ENCODE measurements at places on chromosomes 5 and 9.

DNA sequence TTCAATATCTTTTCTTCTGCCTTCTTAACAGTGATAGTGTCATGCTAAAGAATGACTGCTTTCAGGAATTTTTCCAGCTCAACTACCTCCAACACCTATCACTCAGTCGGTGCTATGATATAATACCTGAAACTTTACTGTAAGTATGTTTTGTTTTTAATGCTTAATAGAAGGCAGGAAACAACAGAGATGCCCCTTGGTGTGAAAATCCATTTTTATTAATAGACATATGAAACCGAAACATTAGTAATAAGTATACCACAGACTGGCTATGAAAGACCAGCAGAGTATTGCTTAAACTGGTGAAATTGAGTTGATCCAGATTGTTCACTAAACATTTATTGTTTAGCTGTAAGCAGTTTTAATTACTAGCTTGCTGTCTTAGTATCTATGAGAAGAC is 25.2 kb downstream of the SKP2 start:
- no peak for DNase-seq

GRCh38 chr9:8871796-8872445 is 1072.3 kb upstream of the DMAC1 start:
- no peak for DNase-seq

GRCh38 chr5:40346901-40347300 is 332.8 kb upstream of the PTGER4 start:
- DNase-seq: peak; percentile 83

DNA sequence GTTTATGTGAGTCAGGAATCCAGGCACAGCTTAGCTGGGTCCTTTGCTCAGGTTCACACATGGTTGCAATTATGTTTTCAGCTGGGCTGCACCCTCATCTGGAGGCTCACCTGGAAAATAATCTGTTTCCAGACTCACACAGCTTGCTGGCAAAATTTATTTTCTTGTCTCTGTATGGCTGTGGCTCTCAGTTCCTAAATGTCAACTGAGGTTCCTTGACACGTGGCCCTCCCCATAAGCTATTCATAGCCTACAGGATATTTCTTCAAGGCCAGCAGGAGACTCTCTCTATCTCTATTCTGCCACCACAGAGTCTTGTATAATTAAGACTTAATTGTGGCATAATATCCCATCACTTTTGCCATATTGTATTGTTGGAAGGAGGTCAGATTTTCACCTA is 732.0 kb downstream of the CDH18 start:
- peak; percentile 4 for DNase-seq

DNA sequence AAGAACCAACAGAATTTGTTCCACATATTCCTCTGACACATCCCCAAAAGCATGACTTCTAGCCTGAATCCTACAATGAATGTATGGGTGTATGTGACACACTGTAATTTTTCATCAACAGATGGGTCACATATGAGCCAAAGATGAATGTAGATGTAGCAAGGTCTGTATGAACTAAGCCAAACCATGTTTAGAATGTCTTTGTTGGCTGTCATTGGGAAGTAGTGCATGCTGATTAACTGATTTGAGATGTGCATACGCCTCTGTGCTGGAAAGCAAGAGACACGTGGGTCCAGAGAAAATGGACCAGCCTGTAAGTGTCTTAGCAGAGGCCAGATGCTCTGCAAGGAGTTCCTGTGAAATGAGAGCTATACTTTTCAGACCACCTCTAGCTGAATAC is 222.0 kb downstream of the COMMD10 start:
- no peak for DNase-seq

- DNase-seq: peak; percentile 23
These were observed 42.6 kb downstream of the NPR3 start for GRCh38 chr5:32753765-32754164.

- no peak for DNase-seq
These were observed 39.7 kb downstream of the DNAJB5 start for GRCh38 chr9:35029241-35029640.

GRCh38 chr5:126354858-126355731 is 68.1 kb upstream of the GRAMD2B start:
- DNase-seq: no peak

DNA sequence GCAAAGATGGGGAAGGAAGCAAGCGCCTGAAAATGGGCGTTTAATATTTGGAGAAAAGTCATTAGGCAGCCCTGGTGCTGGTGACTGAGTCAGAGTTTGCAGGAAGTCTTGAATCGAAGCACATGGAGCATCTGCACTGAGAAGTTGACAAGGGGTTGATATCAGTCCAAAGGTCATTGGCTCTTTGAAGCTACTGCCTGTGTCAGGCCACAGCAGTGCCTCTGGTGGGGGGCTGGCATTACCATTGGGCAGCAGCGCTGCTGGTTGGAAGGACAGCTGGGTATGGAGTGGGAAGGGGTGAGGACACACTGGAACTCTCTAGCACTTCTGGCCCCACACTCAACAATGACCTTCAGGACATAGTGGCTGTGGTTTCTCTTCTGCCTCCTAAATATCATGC is 150.4 kb upstream of the ERCC6L2 start:
- DNase-seq: no peak

- DNase-seq: peak; percentile 53
These were observed 4.6 kb downstream of the TGFBR1 start for GRCh38 chr9:99109522-99109921.

GRCh38 chr9:127336506-127337352 is 60.2 kb upstream of the SLC2A8 start:
- DNase-seq: peak; percentile 97

- no peak for DNase-seq
These were observed 2.4 kb upstream of the SLC6A18 start for GRCh38 chr5:1222621-1223277.
